HS-5 (cell line): ENCODE measurements at places on chromosomes 4 and X.

DNA sequence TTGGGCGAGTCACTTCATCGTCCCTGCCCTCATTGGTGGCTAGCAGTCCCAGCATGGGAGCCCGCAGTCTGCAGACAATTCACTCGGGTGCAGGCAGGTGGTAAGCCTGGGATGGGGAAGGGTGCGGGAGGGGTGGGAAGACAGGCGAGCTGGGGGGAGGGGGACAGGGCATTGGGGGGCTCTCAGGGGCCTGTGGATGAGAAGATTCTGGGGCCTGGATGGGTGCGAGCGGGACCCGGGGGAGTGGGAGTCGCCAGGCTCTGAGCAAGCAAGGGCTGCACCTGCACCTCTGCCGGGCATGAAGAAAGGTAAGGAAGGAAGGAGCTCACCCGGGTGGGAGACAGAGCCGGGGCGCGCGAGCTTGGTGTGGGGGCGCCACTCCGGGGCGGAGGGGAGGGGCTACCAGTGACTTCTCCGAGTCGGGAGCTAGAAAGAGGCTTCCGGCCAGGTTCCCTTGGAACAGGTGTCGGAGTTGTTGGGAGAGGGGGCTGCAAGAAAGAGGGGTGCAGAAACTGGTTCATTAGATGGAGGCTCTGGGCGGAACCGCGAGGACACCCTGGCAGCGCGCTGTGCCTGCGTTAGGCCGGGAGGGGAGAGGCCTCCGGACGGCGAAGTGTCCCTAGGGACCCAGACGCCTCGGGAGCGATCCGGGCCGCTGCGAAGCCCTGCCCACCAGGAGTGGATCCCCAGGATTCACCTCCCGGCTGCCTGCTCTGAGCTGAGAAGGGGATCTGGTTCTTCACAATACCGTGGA lies 103.4 kb upstream of the PDLIM3 start:
- no peak for DNase-seq

GRCh38 chrX:130110379-130111219 lies at the start of gene ELF4:
Gene ELF4, minus strand, starts transcription at chrX:130110497. Its CDS starts 29,167 bp downstream, at chrX:130081330.
- no peak for DNase-seq

- DNase-seq: no peak
Measured at GRCh38 chr4:79253924-79254323, 71.9 kb downstream of the NAA11 start.

DNA sequence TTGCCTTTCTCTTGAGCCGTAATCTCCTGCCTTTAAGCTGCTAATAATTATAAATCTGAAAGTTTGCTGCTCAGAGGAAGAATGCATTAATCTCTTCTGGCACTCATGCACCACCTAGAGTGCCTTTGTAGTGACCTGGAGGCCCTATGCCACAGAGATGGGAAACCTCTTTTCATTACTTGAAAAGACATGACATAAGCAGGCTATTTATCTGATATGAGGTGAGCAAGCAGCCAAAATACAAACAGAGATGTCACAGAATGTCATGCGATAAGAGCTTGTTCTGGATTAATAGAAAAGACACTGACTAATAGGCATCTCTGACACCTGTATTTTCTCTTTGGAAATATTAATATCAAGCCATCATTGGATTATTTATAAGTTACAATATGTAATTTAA lies 42.3 kb downstream of the GABRB1 start:
- no peak for DNase-seq

GRCh38 chr4:4422856-4423499 lies 36.1 kb downstream of the NSG1 start:
- no peak for DNase-seq

GRCh38 chrX:123487236-123487635 lies 245.6 kb downstream of the THOC2 start:
- no peak for DNase-seq

- DNase-seq: no peak
Measured at GRCh38 chr4:123088501-123088900, 166.1 kb upstream of the NUDT6 start.

DNA sequence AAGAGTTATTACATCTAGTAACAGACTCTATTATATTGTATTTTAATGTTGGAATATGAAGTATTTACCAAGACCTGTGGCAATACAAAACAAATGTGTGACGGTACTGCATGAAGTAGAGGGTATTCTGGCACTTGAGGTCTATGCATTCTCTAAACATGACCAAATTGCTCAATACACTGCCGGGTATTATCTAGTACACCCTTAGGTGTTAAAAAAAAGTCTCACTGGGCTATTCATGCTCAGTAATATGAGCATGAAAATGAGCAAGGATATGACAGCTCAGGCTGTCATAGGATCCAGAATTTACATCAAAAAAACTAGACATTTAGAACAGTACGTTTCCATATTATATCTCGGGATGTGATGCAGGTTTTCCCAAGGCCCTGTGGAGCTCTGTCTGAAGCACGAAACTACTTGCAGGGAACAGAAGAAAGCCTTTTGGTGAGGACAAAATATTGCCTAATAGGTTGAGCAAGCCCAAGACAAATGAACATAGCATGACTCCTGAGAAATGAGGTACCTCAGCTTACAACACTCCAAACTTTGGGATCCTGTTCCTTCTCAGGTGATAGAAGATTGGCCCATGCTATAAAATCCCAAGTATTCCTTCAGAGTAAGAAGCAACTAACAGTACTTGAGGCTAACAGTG lies 74.1 kb upstream of the MAOA start:
- DNase-seq: no peak
